ENCODE measurements at places on chromosomes 2 and 18.

DNA sequence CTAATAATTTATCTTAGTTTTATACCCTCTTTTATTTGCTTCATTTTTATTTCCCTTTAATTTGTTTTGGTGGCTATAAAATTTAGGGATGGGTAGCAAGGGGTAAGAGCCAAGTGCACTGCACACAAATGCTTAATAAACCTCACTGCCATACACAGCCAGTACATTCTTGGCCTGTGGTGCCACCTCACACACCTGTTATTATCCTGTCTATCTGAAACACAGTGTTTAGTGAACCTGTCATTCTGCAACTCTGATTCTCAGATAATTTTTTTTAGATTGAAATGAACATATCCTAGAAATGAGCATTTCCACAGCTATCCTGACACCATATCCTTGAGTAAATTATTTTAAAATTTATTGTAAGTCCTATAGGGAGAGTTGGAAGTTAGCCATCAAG lies 807.5 kb downstream of the DCC start:
- no peak for DNase-seq

- DNase-seq, result no peak
Observed at GRCh38 chr2:109644571-109645275, 30.6 kb downstream of the SOWAHC start.

DNA sequence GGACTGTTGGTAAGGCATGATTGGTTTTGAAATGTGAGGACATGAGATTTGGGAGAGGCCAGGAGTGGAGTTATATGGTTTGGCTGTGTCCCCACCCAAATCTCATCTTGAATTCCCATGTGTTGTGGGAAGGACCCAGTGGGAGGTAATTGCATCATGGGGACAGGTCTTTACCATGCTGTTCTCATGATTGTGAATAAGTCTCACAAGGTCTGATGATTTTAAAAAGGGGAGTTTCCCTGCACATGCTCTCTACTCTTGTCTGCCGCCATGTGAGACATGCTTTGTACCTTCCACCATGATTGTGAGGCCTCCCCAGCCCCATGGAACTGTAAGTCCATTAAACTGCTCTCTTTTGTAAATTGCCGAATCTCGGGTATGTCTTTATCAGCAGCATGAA lies 5.4 kb downstream of the CMPK2 start:
- DNase-seq, result no peak

- DNase-seq, result no peak
Observed at GRCh38 chr2:160377204-160377995, 116.2 kb downstream of the RBMS1 start.

GRCh38 chr2:229087843-229088516 lies 183.1 kb downstream of the PID1 start:
- DNase-seq, result no peak

- no peak for DNase-seq
Observed at GRCh38 chr2:32074134-32074506, 10.8 kb downstream of the SPAST start.

- DNase-seq, result no peak
Observed at GRCh38 chr18:68234131-68234530, 480.8 kb downstream of the TMX3 start.

- no peak for DNase-seq
Observed at GRCh38 chr18:58915995-58916394, 51.3 kb downstream of the ZNF532 start.

DNA sequence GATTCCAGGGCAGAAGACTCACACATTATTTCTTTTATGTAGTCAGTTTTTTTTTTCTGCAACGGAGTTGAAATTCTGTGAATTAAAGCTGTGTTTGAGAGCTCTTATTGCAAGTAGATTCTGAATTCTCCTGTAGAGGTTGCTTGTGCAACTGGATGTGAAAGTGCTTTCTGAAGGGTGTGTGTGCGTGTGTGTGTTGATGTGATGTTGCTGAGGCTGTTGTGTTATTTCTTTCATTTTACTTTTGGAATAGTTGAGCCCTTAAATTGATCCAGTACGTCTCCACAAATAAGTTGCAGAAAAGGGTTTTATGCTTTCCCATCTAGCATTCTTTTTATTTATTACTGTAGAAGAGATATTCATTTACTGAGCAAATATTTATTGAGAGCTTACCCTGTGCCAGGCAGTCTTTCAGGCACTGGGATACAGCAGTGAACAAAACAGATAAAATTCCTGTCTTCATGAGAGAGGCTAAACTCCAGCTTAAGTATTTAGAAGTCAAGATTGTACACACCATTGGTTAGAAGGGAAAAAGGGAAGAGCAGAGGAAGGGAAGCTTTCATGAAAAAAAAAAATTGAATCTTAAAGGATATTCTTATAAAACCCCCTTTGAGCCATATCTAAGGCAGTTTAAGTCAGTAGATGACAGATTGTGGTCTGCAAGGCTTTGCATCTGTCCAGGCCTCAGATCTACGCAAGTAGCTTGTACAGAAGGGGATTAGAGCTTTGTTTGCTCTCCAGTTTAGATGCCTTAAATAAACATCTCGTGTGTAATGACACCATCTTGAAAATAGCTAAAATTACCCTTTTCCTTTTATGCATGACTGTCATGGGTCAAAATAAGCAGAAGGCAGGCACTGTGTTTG lies 58.2 kb downstream of the MYO1B start:
- no peak for DNase-seq

GRCh38 chr18:32276906-32277305 lies 87.1 kb downstream of the MEP1B start:
- no peak for DNase-seq

- no peak for DNase-seq
Observed at GRCh38 chr18:79914614-79915160, 36.8 kb downstream of the SLC66A2 start.

DNA sequence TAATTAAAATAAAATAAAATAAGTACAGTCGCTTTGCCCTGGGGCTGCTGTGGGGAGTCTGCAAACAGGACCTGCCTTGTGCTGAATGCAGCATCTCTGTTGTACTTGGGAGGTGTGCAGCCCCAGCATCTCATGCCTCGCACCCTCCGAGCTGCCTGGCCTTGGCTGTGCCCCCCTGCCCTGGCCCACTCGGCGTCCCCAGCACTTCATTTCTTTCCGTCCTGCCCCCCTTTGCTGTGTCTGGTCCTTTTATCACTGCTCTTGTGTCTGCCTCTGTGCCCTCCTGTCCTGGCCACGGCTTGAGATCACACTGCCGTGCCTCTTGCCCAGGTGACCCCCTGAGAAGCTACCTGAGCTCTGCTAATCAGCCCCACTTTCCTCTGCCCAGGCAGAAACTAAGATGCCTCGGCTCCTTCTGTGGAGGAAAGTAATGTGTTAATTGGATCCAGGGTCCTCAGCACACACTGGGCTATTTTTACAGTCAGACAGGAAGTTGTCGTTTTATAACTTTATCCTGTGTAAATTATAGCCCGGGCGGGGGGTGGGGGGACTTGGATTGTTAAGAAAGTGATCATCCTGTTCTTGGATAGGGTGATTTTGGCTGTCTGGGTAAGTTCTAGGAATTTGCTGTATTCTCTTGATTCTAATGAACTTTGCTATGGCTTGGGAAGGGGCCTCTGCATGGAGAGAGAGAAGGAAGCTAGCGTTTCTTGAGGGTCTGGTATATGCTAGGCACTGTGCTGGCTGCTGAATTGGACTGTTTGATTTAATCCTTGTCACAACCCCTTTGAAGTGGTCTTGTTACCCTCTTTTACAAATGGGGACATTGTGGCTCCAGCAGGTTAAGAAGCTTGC lies 69.4 kb downstream of the AGAP1 start:
- no peak for DNase-seq

- no peak for DNase-seq
Observed at GRCh38 chr2:28521663-28522062, 25.8 kb downstream of the PLB1 start.

DNA sequence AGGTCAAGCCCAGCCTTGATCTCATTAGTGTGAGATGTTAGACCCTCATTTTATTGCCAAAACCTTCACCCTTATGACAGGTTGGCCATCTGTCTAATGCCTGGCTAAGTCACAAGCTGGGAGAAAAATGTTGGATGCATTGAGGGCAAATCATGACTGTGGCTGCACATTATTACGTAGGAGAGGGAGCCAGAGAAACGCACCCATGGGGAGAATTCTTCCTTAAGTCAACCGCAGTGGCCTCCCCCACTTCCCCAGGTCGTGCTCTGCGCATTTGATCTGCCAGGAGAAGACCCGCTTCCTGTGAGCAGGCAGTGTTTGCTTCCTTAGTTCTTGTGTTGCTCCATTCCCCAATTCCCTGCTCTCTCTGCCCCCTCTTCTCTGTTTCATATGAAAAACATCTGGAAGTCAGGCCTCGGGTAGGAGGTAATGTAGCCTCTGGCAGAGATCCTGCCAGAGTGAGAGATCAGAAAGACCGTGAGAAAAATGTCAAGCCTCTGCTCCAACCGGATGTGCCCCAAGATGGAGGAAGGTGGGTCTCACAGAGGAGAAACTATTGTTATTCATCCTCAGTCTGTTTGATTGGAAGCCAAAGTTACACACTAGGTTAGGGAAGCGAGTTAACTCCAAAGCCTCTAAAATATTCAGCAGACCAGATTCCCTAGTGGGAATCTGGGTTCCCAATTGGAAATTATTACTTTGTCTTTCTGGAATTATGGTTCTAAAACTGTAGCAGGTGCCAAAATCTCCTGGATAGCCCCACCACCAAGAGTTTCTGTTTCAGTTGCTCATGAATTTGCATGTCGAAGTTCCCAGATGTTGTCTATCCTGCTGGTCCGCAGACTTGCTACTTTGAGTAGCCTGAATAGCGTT lies 144.3 kb upstream of the PELI1 start:
- DNase-seq, result no peak

DNA sequence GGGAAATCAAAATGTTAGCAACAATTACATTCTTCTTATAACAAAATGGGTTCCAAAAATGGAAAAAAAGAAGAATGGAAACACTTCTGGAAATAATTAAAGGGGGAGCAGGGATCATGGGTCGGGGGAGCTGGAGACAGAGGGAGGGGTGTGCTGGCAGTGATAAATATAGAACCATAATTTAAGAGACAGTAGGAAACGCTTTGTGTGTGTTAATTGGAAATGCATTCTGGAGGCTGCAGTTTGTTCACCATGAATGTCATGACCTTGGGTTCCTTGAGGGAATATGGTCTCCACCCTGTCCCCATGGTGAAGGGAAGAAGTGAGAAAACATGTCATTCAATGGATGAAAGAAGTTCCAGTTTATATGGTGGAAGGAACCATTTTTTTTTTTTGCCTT lies 540.7 kb downstream of the TNS1 start:
- DNase-seq, result no peak

DNA sequence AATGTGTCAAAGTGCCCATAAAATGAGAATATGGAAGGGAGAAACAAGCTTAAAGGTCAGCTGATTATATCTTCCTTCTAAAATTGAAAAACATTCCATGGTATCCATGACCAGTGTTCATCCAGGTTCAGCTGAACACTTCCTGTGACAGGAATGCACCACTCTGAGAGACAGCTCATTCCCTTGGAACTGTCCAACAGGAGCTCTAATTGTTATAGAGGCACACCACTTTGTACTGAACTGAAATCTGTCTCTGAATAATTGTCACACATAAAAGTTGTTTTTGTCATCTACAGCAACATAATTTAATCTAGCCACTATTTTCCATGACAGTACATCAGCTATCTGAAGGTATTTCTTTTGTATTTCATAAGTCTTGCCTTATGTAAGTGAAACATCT lies 195.9 kb upstream of the ZNF804A start:
- no peak for DNase-seq

DNA sequence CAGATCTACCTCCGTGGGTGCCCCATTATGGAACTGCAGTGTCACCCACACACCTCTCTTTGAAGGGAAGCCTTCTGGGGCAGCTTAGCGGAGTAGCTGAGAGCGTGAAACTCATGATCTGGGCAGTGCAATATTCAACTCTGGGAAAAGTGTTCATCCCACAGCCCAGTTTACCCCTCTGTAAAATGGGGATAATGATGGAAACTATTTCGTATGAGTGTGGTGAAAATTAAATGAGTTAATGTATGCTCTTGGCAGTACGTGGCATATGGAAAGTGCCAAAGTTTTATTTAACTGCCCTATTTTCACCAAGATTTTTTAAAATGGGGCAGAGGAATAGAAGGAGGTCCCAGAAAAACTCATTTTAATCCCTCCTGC lies 11.5 kb downstream of the EVX2 start:
- no peak for DNase-seq

GRCh38 chr2:64857581-64858471 lies 131.4 kb upstream of the SLC1A4 start:
- DNase-seq, result no peak

DNA sequence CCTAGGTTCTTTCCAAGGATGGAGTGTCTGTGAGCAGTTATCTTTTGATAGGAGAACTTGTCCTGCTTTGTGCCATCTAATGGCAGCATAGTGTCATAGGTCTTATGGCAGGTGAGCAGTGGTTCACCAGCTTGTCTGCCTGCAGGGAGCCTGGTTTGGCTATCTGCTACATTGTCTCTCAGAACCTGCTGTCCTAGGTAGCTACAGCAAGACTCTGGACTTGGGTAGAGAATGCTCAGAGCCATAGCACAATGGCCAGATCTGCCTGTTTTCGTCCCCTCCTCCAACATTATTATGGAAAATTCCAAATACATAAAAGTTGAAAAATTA lies 28.3 kb downstream of the AGFG1 start:
- DNase-seq, result no peak

DNA sequence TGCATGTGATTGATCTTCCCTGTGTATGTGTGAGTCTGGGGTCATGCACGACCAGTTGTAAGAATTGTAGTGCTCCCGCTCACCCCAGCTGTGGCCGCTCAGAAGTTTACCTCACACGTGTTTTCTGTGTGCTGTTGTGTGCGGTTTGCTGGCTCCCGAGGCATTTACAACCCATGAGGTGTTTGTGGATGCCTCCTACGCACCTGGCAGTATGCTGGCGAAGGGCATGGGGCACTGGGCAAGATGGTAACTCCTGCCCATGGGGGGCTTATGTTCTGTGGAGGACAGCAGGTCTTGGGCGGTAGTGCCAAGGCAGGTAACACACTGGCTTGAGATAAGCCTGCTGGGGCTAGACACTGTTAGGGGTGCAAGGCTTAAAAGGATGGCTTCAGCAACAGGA lies 102.6 kb upstream of the HS6ST1 start:
- no peak for DNase-seq

DNA sequence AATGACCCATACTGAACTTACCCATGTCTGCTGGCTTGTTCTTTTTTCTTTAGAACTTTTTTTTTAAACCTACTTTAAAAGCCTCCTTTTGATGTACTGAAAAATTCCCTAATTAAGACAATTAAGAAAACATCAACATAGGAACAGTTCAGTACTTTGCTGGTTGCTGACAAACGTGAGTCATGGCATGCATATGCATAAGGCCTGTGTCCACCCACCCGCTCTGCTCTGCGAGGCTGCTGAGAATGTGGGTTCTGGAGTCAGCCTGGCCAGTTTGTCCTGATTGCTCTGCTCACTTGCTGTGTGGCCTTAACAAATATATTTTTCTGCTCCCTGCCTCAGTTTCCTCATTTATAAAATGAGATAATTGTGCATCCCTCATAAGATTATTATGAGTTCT lies 27.3 kb downstream of the LAMA3 start:
- no peak for DNase-seq

GRCh38 chr2:12048550-12048949 lies 302.1 kb downstream of the LPIN1 start:
- no peak for DNase-seq

- no peak for DNase-seq
Observed at GRCh38 chr2:186036862-186037449, 298.4 kb downstream of the FSIP2 start.

- DNase-seq, result no peak
Observed at GRCh38 chr2:80737047-80737446, 432.5 kb upstream of the LRRTM1 start.

Data from activated naive CD4-positive, alpha-beta T cell treated with anti-CD3 and anti-CD28 coated beads, Interleukin-2, amount 10 ng/mL, durations not matched to agents 7 days and 5 days (primary cell).